Dermis microvascular lymphatic vessel endothelial cell (primary cell): ENCODE measurements at places on chromosomes 7 and 10. TPM values are rescaled to one million over a fixed set of nuclear protein-coding genes. Genes with fewer than 3 reads are reported as not detected.

- DNase-seq, result no peak
Measured at GRCh38 chr7:89695241-89695640, 459.0 kb upstream of the STEAP1 start.

DNA sequence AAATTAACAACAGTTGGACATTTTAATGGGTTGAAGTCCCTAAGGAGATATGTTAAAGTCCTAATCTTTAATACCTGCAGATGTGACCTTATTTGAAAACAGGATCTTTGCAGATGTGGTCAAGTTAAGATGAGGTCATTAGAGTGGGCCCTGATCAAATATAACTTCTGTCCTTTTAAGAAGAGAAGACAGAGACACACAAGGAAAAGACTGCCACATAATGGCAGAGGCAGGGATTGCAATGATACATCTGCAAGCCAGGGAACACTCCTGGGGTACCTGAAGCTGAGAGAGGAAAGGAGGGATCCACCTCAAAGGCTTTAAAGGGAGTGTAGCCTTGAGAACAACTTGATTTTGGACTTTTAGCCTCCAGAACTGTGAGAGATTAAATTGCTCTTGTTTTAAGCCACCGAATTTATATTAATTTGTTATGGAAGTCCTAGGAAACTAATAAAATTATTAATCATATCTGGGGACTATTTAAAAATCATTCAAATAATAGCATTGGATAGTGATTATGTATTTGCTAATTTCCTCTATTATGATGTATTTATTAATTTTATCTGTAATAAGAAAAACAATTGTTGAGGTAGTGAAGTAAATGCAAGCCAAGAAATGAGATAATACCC lies 700.0 kb upstream of the PCDH15 start:
- no peak for DNase-seq

GRCh38 chr10:73859784-73860491 lies 14.4 kb downstream of the CAMK2G start:
- no peak for DNase-seq

- no peak for DNase-seq
Measured at GRCh38 chr7:82268632-82269031, 174.9 kb downstream of the CACNA2D1 start.

- peak; percentile 92 for DNase-seq
Measured at GRCh38 chr7:122652876-122653275, 46.0 kb downstream of the RNF133 start.

- DNase-seq, result no peak
Measured at GRCh38 chr10:52129410-52130178, 184.5 kb upstream of the DKK1 start.

GRCh38 chr10:73168465-73168803 lies 515 bp downstream of the FAM149B1 start:
- DNase-seq, result peak; percentile 4

GRCh38 chr7:37007268-37007667 lies 283.0 kb upstream of the AOAH start:
- no peak for DNase-seq

DNA sequence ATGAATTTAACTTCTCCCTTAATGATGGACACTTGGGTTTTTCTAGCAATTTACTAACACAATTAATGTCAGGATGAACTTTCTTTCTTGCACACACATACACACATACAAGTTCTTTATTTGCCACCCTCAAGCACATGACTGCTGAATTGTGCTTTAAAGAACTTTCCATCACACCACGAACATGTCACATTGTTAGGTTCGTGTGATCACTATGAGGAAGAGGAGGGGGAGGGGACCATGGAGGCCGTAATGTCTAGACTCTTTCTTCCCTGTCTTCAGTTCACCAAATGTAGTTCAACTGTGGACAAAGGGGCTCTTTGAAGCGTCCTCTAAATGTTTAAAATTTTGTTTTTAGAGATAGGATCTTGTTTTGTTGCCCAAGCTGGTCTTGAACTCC lies 31.0 kb downstream of the NUP42 start:
- no peak for DNase-seq

DNA sequence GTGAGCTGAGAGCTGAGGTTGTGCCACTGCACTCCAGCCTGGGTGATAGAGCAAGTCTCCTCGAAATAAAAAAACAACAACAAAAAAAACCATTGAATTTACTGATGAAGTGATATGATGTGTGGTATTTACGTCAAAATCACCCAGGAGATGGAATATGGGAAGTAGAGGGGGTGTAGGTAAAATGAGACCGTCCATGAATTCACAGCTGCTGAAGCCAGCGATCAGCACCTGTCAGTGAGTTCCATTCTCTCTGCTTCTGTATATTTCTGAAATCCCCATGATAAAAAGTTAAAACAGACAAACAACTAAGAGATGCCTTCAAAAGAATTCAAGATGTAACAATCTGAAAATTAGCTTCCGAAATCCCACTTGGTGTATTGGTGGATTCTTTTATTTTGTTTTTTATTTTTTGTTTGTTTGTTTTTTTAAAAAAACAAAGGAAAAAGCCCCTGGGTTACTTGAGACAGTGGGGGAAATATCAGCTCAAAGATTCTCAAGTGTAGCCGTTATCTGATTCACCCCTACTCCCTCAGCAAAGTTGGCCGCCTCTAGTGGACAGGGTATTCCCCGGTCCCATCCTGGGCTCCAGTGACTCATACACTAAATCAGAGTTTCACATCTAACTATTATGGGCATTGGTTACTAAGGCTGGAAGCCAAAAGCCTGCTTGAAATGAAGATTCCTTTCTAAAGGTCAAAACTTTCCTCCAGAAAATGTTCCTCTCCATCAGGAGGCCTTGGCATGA lies 76.4 kb downstream of the MAP3K8 start:
- DNase-seq, result no peak

DNA sequence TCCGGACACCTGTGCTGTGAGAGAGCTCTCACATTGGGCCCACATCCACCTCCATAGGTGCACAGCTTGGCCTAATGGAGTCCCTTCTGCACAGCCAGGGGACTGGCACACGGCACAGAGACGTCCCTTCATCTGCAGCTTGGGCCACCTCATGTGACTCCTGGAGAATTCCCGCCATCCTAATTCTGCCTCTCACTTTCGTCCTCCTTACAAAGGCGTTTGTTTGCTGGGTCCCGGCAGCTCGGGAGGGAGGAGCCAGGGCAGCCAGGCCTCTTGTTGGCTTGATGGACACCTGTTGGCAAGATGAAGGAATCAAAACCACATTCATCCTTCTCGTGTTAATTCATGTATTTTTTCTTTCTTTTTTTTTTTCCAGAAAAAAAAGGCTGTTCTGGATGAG lies 30.7 kb upstream of the TTYH3 start:
- no peak for DNase-seq

DNA sequence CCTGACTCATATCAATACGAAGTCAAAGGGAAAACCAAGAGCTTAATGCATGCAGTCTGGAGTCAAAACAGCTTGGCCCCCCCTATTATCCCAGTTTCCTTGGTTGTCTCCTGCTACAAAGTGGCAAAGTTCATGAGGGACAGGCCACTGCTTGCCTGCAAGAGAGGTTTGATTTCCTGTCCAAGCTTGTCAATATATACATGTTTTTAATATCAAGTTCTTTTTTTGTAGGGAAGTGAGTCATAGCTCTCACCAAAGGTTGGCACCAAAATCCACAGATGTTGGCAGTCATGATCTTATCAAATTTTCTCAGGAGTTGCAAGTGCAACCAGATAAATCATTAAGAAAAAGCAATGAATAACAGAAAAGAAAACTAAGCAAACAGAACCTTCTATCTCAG lies 176.8 kb downstream of the COBL start:
- DNase-seq, result no peak

DNA sequence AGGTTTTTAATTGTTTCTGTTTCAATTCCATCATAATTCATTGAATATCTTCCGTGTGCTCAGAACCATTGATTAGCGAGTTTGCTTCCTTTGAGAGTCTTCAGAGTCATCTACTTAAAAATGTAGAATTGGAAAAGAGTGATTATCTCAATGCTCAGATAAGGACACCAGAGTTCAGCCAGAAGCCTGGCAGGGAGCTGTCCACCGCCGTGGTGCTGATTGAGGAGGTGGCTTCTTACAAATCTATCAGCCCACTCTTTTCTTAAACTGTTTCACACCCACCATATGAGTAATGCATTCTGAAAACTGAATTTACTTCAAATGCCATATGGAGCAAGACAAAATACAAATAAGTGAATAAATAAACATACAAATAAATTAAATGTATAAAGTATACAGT lies 79.3 kb downstream of the INSYN2A start:
- peak; percentile 62 for DNase-seq

DNA sequence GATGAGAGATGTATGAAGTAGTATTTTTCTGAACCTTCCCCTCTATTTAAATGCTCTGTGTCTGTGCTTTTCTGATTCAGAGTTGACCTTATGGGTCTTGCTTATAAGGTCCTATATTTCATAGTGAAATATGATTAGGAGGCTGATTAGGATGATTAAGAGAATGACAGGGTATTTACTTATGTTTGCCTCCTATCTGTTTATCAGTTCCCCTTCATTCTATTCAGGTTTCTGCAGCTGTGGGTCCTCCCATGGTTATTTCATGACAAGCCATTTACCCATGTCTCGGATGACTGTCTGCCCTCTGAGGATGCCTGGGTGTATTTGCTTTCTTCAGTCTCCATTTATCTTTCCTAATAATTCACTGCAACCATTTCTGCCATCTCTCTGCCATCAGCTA lies 16.9 kb downstream of the RPA3 start:
- no peak for DNase-seq

- DNase-seq, result peak; percentile 25
Measured at GRCh38 chr10:4865945-4866661, 40.1 kb downstream of the AKR1E2 start.

DNA sequence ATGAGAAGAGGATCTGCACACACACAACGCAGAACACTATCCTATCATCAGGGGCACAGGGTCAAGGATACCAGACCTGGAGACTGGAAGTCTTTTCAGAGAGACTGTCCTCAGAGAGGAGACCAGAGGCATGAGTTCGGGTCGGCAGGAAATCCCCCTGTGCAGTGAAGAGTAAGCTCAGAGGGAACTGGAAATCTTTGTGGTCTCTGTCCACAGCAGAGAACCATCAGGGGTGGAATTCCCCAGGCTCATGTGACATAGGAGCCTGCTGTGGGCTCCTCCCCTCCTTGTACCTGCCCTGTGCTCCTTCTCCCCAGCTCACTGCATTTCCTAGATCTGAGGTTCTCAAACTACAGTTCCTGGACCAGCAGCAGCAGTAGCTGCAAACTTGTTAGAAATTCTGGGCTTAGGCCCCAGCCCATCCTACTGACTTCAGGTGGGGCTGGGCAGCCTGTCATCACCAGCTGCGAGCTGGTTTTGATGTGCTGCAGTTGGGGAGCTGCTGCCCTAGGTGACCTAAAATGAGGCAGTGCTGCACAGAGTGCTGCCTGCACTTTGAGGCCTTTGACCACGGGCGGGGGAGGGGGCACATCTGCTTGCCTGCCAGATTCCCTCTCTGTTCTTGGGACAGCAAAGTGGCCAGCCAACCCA lies 2.4 kb downstream of the ZMIZ2 start:
- no peak for DNase-seq

GRCh38 chr10:132036153-132036886 lies 29.4 kb upstream of the JAKMIP3 start:
- DNase-seq, result no peak

DNA sequence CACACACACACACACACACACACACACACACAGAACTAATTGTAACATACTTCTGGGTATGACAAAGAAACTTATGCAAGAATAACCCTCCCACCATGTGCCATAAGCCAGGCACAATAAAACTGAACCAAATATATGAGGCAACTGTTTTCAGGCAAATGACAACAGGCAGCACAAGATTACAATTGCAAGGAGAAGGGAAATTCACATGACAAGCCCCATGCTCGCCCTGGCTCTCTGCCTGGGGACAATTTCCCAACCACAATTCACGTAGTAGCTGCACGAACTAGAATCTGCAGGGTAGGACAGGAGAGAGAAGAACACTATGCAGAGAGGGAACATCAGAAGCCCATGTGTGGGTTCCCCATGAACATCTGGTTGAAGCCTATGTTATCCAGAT lies 143.3 kb downstream of the CALN1 start:
- peak; percentile 40 for DNase-seq

DNA sequence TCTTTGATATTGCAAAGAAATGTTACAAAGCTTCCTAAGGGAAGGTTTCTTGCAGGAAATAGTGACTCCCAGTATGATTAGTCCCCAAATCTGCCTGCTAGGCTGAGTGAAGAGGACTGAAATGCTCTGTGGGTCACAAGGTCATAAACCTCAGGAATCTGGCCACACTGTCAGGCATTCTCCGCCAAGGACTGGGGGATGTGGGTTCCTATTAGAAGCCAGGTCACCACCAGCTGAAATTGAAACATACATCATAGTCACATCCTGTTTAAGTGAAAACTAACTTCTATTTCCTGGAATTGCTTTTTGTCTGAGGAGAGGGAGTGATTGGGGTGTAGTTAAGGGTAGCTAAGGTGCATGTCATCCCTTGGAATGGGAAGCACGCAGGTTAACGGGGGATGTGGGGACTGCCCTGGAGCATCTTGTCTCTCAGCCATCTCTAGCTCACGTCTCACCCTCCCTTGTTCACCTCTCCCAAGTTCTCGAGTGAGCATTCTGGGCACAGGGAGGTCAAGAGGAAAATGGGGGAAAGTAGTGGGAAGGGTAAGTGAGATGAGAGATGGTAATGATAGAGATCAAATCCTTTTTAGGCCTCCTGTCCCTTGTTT lies 12.0 kb upstream of the GSAP start:
- DNase-seq, result peak; percentile 52

- peak; percentile 33 for DNase-seq
Measured at GRCh38 chr10:68989317-68989990, 851 bp downstream of the KIFBP start.

DNA sequence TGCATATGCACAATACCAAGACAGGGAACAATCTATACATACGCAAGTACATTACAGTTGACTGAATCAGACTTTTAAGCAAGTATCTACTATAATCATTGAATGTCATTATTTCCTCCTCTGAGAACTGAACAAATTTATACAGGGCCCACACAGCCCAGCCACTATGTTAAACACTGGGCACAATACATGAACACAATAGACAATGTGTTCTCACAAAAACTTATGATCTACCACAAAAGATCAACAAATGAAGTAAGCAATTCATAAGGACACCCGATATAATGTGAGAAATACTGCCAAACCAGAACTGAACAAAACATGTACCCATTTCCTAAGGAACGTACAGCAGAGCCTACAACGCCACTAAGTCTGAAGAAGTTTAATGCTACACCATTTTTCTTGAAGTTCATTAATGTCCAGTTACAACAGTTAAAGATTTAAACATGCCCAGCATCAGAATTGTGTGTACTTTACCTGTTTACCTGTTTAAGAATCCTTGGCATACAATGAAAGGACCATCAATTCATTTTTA lies 31.5 kb downstream of the SHTN1 start:
- no peak for DNase-seq

GRCh38 chr10:12381536-12382156 lies 32.3 kb downstream of the CAMK1D start:
- DNase-seq, result no peak

The CTAGE8 gene
- under 0.01 and 0.13 TPM in 2 replicates for total RNA-seq

The RRP12 gene
- 10.2 and 10.4 TPM in 2 replicates for total RNA-seq

The C7orf57 gene
- under 0.01 TPM in 1 of 2 replicates, not detected in the other for total RNA-seq

The BLOC1S2 gene
- total RNA-seq, result 25.8 and 45.6 TPM in 2 replicates

The SEC61G gene
- total RNA-seq, result 137 and 180 TPM in 2 replicates

The NUTM2E gene
- total RNA-seq, result 0.13 TPM in 1 of 2 replicates, not detected in the other

The PTPN20 gene
- 0.13 and 0.76 TPM in 2 replicates for total RNA-seq

The HECTD2 gene
- total RNA-seq, result 4.1 and 6.2 TPM in 2 replicates

The ERVW-1 gene
- total RNA-seq, result not detected in 2 replicates

The IFIT3 gene
- 7.3 and 15.7 TPM in 2 replicates for total RNA-seq

The GRB10 gene
- total RNA-seq, result 97.2 and 98.5 TPM in 2 replicates

The ABCB1 gene
- 1.0 and 1.3 TPM in 2 replicates for total RNA-seq

The TRIM73 gene
- total RNA-seq, result 0.90 and 1.0 TPM in 2 replicates

The TDRD1 gene
- not detected in 2 replicates for total RNA-seq

The GHRHR gene
- total RNA-seq, result not detected in 2 replicates

The VWDE gene
- total RNA-seq, result under 0.01 TPM in 2 replicates

The ZPBP gene
- total RNA-seq, result not detected in 2 replicates

The CFAP46 gene
- total RNA-seq, result 0.76 and 1.2 TPM in 2 replicates
